Stimulated activated CD4-positive, alpha-beta T cell treated with anti-CD3 and anti-CD28 coated beads, TNF-alpha, amount 100 ng/mL, for 4 hours (primary cell): ENCODE measurements at places on chromosomes 16 and 17.

- DNase-seq, result no peak
These were observed 27.0 kb downstream of the ATP6V0A1 start for GRCh38 chr17:42485680-42486079.

GRCh38 chr17:42845918-42846593, 1.7 kb downstream of the AOC2 start:
- no peak for DNase-seq

DNA sequence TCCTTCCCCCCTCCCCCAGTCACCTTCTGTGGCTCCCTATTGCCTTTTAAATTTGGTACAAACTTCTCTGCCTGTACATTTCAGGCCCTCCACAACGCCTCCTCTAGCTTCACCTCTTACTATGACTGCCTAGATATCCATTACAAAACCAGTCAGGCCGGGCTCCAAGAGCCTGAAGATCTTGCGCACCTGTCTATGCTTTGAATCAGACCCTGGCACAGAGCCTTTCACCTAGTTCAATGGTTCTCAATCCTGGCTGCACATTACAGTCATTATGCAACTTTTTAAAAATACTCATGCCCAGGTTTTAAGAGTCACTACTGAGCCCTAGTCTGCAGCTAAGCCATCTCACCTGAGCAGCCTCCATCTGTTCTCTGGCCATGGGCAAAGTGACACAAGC, 1.6 kb upstream of the GAS7 start:
- no peak for DNase-seq

DNA sequence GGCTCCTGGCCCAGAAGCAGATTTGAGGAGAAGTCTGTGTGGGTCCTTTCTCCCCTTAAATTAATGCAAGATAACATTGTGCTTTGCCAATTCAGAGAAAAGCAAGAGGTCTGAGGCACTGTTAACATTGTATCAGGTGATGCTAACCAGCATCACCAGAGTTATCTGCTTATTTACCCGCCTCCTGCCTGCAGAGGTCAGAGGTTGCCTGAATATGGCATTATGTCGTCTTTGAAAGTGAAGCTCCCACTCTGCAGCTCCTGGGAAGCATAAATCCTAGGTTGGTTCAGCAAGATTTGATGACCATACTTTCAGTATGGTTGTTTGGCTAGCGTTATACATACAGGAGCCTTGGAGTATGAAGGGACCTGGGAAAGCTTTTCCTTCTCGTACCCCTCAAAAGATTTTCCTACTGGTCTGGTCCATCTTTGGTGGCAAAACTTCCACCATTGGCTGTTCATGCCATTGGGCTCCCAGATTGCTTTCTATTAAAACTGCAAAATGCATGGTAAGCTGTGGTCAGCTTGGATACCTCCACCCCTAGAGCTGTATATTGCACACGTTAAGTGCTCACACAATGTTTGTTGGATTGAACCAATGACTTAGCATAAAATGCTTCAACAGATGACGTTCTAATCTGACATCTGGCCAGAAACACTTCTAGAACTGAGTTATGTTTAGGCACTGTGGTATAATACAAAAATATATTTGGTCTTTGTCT, 24.1 kb downstream of the CHD9 start:
- no peak for DNase-seq

DNA sequence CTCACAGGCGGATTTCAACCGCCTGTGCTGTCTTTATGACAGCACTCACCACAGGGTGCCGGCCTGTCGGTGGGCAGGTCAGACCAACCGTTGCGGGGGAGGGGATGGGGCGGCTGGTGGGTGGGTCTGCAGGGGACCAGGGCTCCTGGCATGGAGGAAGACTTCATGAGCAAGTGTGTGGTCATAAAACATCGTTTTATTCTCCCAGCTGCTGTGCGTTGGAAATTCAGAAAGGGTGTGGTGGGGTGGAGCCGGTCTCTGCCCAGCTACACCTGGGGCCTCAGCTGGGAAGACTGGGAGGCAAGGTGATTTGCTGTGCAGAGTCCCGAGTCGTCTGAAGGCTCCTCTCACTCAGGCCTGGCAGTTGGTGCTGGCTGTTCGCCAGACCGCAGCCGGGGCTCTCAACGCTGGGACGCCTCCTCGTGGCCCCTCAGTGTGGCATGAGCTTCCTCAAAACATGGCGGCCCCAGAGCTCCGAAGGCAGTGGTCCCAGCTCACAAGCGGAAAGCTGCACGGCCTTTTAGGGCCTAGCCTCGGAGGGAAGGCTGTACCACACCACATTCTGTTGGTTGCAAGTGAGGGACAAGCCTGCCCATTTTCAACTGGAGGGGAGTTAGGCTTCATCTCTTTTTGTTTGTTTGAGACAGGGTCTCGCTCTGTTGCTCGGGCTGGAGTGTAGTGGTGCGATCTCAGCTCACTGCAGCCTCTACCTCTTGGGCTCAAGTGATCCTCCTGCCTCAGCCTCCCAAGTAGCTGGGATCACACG, 45.8 kb upstream of the GSE1 start:
- DNase-seq, result no peak

DNA sequence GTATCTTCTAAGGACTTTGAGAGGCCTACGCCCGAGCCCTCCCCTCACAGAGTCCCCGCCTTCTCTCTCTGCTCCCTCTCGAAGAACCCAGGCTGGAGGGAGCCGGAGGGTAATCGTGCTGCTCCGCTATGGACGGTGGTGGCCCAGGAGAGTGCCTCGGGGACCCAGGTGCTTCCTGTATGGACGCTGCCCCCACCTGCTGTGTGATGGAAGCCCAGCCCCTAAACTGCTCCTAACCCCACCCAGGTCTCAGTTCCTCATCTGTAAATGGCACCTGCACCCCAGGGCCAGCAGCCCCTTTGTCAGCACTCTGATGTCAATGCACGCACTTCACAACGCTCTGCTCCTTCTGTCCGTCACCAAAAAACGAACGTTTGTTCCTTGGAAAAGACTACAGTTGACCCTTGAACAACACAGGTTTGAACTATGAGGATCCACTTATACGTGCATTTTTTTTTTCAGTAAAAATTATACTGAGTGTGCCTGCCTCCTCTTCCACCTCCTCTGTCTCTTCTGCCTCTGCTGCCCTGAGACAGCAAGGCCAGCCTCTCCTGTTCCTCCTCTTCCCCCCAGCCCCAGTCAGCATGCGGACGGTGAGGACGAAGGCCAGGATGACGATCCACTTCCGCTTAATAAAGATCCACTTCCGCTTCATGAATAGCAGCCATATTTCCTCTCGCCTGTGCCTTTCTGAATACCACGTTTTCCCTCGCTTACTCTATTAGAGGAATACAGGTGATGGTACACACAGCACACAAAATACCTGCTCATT, 118.3 kb downstream of the BANP start:
- no peak for DNase-seq

- DNase-seq, result no peak
These were observed 36.4 kb downstream of the METRNL start for GRCh38 chr17:83115832-83116231.

DNA sequence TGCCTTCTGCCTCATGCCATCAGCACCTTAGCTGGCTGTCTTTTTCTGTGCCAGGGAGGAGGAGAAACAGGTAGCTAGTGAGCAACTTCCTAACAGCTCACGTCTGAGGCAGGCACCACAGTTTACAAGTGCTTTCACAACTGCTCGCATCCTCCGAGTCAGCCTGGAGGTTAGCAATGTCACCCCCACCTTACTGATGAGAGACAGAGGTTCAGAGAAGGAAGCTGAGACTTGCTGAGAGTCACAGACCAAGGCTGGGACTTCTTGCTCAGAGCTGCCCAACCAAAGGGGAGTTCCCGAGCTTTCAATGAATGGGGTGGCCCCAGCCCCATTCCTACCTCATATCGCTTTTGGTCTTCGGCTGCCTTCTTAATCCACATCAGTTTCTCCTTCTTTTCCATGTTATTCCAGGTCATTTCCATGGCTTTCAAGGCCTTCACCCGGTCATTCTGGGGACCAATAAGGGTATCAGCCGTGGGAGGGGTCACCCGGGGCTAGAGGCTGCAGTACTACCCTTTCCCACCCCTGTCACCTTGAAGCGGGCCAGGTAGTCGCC, 9.6 kb downstream of the UBTF start:
- no peak for DNase-seq

GRCh38 chr17:6388416-6388815, 46.5 kb downstream of the AIPL1 start:
- no peak for DNase-seq

DNA sequence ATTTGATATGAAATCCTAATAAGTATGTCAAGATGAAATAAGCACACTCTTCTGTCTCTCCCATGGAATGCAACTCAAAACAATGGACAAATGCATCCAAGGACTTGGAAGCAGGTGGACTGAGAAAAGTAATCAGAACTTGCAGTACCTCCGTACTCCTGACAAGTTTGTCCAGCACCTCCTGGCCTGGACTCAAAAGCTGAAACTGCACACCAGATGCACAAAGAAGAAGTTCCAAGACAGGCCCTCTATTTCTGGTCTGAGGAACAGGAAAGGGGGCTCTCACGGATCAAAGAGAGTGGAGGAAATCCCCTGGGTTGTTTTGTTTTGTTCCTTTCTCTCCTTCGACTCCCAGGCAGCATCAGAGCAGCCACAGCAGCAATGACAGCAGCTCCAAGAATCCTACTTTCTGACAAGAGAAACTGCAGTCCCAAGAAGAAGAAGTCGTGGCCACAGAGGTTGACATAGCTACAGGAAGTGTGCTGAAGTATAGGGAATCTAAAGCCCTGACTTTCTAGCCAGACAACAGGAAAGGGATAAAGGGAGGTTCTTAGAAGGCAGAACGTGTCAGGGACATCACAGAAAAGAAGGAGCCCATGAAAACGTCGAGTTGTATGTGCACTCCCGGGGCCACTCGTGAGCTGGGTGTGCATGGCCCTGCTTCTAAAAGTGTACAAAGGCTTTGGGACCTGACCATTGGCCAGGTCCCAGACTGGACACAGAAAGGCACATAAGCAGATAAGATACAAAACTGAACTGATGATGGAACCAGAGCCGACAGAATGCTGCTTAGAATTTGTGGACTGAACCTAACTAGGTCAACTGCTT, 29.3 kb downstream of the AKAP10 start:
- no peak for DNase-seq

DNA sequence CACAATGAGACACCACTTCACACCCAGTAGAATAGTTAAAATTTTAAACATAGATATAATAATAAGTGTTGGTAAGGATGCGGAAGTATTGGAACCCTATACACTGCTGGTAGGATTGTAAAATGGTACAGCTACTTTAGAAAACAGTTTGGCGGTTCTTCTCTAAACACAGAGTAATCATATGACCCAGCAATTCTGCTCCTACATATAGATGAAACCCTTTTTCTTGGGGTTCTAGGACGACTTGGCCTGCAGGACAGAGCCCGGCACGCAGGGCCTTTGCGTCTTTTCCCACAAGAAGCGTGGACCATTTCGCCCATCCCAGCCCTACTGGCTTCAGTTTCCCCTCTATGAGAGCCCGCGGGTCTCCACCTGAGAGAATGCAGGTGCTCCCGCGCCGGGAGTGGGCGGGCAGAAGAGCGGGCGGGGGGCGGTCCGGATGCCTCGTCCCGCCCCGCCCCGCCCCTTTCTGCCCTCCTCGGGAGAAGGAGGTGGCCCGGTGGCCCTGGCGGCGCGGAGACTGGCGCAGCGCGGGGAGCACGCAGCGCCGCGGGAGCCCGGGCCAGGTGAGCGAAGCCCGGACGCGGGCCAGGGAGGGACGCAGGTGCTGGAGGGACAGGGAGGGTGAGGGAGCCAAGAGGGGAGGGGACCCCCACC, at the start of gene SDR42E2:
SDR42E2 (plus strand) TSS at position 508 of the 657 bp plus-strand sequence. CDS start 3,077 bp downstream, outside the sequence.
- DNase-seq, result peak; percentile 17

GRCh38 chr17:48155889-48156611, 48.5 kb downstream of the SNX11 start:
- no peak for DNase-seq

DNA sequence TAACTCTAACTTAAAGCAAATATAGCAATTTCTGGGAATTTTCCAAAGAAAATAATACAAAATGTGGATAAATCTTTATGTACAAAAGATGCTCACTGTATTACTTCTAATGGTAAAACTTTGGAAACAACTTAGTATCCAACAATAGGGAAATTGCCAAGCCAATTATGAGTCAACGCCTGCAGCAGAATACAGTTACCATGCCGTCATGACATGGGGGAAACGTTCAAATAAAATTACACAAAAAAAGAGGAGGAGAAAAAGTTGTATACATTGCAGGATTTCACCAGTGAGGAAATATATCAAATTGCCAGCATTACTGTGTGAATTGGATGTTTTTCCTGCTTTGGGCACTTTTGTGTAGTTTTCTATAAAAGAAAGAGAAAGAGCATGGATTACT, 469.6 kb downstream of the SOX9 start:
- no peak for DNase-seq

- DNase-seq, result no peak
These were observed 20.0 kb downstream of the MTHFSD start for GRCh38 chr16:86534779-86535615.

DNA sequence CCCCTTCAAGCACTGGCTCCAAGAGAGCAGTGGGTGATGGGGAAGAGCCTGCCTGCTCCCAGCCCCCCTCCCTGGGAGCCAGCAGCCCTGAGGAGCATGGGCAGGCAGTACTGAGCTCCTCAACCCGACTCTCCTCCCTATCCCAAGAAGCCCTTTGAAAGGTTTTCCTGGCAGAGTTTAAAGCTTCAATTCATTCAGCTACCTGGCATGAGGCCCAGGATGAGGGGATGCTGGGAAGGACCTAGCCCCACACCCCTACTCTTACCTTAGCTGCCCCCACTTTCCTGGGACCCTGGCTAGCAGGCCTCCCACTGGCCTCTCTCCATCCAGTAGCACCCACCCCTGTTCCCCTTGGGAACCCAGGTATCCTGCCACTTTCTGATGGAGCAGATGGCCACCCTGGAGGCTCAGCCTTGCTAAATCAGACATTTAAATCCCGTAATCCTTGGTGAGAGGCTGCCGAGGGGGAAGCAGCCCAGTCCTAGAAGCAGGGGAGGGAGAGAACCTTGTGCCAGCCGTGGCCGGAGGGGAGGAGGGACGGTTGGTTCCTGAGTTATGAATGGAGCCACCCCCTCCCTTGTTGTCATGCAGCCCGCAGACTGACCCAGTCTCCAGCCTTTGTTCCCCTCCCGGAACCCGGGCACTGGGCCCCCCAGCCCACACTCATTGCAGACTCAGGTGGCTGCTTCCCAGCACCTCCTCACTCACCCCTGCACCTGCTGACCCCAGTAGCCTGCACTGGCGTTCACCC, 17.1 kb downstream of the ATP1B2 start:
- DNase-seq, result no peak

- no peak for DNase-seq
These were observed 19.6 kb downstream of the MPP3 start for GRCh38 chr17:43813386-43813785.

DNA sequence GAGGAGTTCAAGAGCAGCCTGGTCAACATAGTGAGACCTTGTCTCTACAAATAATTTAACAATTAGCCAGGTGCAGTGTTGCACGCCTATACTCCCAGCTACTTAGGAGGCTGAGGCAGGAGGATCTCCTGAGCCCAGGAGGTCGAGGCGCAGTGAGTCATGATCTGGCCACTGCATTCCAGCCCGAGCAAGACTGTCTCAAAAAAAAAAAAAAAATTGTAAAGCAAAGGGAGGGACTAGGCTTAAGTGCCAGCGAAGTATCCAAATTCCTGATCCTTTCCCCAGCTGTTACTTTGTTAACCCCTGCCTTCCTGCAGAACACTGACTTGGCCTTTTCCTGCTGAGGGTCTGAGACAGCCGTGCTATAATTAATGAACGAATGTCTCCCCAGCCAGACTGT, 2.7 kb downstream of the GDPD3 start:
- no peak for DNase-seq
